ENCODE measurements at places on chromosomes 11 and 22. TPM values are rescaled to one million over a fixed set of nuclear protein-coding genes. Genes with fewer than 3 reads are reported as not detected.

DNA sequence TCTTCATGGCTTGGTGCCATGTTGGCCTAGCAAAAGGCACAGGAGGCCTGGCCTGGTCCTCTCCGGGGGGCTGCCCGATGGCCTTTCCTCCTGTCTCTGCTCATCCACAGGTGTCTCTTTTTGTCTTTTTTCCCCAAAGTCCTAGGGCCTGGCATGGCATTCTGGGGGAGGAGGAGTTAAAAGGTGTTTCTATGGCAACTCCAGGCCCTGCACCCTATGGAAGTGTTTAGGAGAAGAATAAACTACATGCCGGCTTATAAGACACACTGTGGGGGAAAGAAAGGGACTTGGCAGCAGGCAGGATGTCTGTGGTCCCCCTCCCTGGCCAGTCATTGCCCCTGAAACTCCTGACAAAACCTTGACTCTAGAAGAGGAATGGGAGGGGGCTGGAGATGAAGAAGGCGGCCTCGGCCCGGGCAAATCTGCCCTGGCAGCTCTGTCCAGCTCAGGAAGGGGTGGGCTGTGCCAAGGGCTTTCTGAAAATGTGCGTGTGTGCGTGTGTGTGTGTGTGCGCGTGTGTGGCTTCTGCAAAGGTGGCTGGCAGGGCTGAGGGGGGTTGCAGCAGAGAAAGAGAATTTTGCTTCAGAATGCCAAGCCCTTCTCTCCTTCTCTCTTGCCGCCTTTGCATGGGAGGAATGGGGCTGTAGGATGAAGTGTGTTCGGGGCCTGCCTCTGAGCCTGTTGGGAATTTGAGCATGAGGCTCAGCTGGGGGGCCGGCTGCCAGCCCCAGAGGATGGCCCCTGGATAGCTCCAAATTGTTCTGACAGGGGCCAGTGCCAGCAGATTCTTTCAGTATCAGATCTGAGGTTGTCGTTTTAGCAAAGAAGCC, 3.2 kb downstream of the TIMP3 start:
- DNase-seq = no peak

GRCh38 chr22:20466659-20467379, 28.8 kb downstream of the KLHL22 start:
- no peak for DNase-seq

- no peak for DNase-seq
Observed at GRCh38 chr11:84673753-84674152, 953.4 kb downstream of the DLG2 start.

- DNase-seq = no peak
Observed at GRCh38 chr11:36095716-36096115, 151.9 kb downstream of the LDLRAD3 start.

GRCh38 chr11:108340973-108341372, 118.1 kb downstream of the ATM start:
- no peak for DNase-seq

TRIM22 gene
- 241 TPM for total RNA-seq

SOX6 gene
- 0.03 TPM for total RNA-seq

DNA sequence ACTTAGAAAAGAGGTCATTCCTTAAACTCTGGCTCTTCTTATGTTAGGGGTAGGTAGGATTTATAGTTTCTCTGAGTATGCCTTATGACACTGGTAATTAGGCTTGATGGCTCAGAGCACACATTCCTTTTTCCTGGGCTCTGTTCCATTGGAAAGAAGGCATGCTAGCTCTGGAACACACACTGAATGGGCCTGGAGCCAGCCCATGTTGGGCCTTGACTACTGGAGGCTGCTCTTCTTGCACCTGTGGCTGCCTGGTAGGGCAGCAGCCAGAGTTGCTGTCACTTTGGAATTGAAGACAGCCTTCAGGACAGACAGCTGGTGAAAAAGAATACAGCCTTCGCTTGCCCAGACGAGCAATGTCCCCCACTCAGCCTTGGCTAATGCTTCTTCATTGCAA, 18.2 kb downstream of the MCAM start:
- DNase-seq = no peak

- DNase-seq = no peak
Observed at GRCh38 chr22:38415046-38415445, 40.0 kb downstream of the KCNJ4 start.

TEX54 gene
- total RNA-seq = not detected

CCDC87 gene
- 0.08 TPM for total RNA-seq

DNA sequence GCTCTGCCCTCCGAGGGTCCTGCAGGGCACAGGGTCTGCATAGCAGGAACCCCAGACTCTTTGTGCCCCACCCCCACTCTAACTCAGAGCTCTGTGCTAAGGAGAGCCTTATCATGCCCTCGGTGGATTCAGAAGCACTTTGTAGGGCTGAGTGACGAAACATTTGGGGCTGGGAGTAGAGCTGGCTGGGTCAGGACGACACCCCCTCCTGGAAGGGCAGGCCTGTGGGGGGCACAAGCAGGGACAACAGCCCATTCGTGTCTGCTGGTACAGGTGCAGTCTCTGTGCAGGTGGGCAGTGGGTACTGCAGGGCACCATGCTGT, 8.9 kb downstream of the APOBEC3A start:
- no peak for DNase-seq

CBY1 gene
- 7.7 TPM for total RNA-seq

GRCh38 chr11:69333149-69333710, 39.3 kb downstream of the MYEOV start:
- DNase-seq = no peak

GRCh38 chr11:34642001-34642554, 21.2 kb downstream of the EHF start:
- no peak for DNase-seq

DNA sequence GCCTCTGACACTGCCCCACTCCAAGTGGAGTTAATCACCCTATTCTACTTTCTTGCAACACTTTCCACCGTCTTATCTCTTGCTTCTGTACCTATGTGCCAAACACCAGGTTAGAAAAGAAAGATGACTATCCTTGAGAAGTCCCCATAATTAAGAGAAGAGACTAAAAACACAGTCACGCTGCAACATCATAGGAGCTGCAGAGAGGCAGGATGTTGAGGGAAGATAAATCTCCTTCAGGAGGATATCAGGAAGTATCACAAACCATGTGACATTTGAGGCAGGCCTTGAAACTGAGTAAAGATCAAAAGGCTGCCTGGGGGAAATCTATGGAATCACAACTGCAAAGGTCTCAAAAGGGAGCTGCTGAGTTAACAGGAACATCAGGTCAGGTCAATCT, 24.8 kb downstream of the GAB2 start:
- DNase-seq = no peak

SULT4A1 gene
- total RNA-seq = not detected

DNA sequence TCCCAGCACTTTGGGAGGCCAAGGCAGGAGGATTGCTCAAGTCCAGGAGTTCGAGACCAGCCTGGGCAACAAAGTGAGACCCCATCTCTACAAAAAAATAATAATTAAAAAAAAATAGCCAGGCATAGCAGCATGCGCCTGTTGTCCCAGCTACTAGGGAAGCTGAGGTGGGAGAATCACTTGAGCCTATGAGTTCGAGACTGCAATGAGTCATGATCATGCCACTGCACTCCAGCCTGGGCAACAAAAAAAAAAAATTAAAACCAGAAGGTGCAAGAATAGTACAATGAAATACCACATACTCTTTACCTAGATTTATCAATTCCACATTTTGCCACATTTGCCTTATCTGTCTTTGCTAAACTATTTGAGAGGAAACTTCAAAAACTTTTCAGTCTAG, 8.2 kb downstream of the DPF2 start:
- no peak for DNase-seq

- no peak for DNase-seq
Observed at GRCh38 chr11:130653838-130654636, 205.6 kb downstream of the ADAMTS15 start.

GRCh38 chr11:127392575-127392974, 392.0 kb upstream of the KIRREL3 start:
- no peak for DNase-seq

- no peak for DNase-seq
Observed at GRCh38 chr11:11252403-11252802, 100.6 kb downstream of the CSNK2A3 start.

C11orf42 gene
- not detected for total RNA-seq

HTR3B gene
- total RNA-seq = not detected

DNA sequence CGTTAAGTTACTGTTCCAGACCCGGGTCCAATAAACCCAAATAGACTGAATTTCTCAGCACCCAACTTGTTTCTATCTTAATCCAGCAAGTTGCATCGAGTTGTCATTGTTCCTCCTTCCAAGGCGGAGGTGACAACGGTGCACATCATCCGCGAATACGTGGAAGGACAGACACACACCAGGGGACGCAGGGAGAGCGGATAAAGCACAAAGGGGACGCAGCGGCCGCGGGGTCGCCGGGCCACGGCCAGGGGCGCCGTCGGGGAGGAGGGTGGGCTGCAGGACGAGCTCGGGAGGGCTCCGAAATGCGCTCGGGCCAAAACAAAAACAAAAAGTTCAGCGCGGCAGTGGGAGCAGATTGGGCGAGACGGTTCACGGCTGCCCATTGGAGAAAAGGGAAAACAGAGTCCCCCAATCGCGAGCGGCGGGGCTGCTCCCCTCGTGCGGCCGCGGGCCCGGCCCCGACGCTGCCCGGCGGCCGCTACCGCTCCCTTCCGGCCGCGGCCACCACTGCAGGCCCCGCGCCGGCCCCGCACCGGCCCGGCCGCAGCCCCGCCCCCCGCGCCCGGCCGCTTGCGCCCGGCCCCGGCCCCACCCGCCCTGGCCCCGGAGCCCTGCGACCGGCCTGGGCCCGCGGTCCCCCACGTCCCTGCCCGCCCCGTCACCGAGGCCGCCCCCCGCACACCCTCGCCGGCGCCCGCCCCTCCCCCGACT, 518 bp downstream of the KMT5B start:
- no peak for DNase-seq

DNA sequence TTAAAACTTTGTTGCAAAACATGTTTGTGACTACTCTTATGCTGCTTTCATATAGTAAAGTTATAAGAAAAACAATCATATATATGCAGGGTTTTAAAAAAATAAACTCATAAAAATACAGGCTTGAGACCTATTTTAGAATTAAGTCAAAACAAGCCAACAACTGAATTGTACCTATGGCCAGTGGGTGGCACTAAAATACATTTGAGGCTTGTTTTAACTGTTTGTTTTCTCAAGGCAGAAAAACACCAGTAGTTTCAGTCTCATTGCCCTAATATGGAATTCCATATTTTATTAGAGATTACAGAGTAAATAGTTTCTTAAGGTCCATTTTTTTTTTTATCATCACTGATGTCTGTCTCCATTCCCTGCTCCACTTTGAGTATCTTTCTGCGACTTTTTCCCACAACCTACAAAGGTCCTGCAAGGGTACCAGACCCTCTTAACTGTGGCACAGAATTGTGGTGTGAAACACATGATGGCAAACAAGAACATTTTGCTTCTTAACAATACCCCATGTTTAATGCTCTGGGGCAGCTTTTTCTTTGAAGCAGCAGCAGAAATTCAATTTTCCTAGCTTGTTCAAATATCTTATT, 8.5 kb upstream of the CCDC89 start:
- no peak for DNase-seq

GRCh38 chr22:29883045-29883774, at the start of gene MTMR3:
TSS of gene MTMR3 (plus strand) at chr22:29883174. CDS start at chr22:29971060, 87,886 bp downstream.
- peak; percentile 49 for DNase-seq

DNA sequence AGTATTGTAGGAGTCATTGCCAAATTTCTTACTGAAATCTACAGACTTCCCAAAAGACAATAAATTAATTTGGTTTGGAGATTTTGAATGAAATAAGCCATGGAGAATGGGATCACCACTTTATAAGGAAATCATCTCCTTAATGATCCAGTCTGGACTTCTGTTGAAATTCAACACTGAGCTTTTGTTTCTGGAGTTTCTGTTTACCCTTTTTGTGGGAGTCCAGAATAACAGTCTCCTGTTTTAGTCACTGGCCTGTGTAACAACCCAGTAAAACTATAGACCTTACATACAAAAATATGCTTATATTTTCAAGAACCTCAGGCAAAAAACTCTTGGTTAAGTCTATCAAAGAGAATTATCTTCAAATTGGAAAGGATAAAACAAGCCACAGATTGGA, 321.7 kb upstream of the PLET1 start:
- no peak for DNase-seq
